ENCODE measurements at places on chromosomes 16 and 17.

GRCh38 chr16:78421181-78421708 lies 321.8 kb downstream of the WWOX start:
- no peak for DNase-seq

- DNase-seq, result peak; percentile 80
These were observed 199.3 kb downstream of the CCDC182 start for GRCh38 chr17:57545731-57546342.

DNA sequence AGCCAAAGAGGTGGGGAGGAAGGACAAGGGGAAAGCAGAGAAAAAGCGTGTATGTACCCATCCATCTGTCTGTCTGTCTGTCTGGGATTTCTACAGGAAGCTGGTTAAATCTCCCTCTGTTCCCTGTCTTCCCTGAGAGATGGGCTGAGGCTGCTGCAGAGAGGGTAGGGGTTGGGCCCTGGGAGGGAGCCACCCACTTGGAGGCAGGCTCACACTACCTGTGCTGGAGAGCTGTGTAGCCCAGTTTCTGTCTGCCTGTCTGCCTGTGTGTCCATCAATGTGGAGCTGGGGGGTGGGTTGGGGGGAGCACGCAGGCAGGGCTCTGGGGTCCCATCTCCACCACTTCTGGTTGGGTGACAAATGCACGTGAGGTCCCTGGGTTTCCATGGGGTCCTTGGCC lies 18.6 kb upstream of the C17orf113 start:
- DNase-seq, result no peak

DNA sequence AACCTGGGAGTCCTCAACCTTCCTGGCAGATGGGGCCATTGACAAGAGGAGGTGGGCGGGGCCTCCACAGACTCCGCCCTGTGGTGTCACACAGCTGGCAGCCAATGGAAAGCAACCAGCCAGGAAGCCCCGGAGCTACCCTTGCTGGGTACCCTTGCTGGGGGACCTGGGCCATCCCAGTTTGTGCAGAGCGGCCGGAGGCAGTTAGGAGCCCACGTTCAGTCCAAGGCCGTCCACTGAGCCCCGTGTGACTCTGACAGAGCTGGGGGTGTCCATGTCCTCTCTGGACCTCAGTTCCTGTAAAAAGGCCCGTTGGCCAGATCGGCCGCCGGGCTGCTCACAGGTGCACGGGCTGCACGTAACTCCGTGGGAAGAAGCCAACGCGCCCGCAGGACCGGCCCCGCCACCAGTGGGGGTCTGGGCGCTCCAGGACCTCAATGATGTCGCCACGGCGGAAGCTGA lies 17.1 kb upstream of the FAM83G start:
- no peak for DNase-seq

- DNase-seq, result no peak
These were observed 24.2 kb downstream of the CCDC40 start for GRCh38 chr17:80060644-80061043.

GRCh38 chr16:52725461-52725860 lies 178.5 kb upstream of the TOX3 start:
- no peak for DNase-seq

DNA sequence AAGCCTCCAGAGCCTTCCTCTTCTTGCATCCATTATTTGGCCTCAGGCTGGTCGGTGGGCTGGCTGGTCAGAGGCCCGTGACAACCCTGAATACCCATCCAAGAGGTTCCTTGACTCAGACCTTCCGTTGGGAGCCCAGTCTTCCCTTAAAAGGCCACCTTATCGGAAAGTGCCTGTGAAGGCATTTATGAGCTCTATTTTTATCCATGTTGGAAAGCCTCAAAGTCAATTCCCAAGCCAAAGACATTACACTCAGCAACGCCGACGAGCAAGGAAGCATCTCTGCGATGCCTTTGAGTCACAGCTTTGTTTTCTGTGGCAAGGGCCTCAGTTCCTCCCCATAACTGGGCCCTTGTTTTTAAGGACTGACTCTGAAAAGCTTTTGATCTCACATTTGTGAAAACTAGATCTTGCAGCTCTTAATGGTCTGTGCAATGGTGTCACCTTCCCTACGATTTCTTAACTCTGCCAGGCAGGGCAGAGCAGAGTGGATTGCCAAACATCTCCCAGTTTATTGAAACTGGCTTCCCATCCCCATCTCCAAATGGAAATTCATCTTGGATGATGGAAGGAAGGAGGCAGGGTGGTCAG lies 13.3 kb upstream of the SPOP start:
- DNase-seq, result no peak

DNA sequence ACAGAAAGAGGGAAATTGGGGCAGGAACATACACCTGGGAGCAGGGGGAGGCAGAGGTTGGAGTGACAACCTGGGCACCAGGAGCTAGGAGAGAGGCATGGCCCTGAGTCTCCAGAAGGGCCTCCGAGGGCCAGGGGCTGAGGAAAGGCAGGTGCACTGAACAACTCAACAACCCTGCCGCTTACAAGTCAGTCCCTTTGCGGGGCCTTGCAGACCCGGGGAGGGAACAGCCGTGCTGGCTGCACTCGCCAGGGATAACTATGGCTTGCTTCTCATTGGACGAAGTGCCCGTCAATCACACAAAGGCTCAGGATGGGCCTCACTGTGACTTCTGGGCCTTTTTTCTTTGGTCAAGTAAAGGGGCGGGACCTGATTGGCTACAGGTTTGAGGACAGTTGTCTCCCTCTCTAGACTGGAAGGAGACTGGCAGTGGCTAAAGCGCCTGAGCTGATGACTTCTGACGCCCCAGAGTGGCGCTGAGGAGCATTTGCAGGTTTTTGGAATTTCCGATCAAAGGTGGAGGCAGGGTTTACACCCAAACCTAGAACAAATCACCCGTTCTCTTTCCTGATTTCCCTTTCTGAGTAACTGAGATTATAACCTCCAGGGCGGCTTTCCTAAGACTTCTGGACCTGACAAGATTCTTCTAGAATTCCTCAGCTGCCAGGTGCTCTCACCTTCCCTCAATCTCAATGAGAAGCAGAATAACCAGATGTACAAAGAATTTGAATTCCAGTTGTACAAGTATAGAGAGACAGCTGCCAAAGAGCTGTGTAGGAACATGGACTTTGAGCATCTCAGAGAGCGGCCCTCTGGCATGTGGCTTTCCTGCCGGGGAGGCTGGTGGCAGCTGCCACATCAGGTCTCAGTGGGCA lies 27.6 kb upstream of the ST6GALNAC2 start:
- DNase-seq, result no peak

- no peak for DNase-seq
These were observed 184.9 kb downstream of the MSI2 start for GRCh38 chr17:57441270-57441600.

DNA sequence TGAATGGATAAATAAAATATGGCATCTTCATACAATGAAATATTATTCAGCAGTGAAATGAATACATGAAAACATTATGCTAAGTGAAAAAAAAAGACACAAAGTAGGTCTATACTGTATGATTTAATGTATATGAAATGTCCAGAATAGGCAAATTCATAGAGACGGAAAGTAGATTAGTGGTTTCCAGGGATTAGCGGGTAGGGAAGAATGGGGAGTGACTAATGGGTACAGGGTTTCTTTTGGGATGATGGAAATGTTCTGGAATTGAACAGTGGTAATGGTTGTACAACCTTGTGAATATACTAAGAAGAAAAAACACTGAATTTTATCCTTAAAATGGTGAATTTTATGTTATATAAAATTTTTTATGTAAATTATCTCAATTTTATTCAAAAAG lies 8.5 kb upstream of the MYCBPAP start:
- no peak for DNase-seq

DNA sequence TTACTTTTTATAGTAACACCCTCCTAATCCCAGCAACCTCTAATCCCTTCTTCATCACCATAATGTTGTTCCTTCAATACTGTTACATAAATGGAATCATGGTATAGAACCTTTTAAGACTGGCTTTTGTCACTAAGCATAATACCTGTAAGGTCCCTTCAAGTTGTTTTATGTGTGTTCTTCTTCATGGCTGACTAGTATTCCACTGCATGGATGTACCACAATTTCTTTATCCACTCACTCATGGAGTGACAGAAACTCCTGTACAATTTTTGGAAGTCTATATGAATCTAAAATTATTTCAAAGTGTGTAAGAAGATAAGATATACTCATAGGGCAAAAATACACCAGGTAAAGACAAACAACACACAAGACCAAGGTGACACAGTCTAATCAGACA lies 36.8 kb downstream of the MEAK7 start:
- DNase-seq, result no peak

DNA sequence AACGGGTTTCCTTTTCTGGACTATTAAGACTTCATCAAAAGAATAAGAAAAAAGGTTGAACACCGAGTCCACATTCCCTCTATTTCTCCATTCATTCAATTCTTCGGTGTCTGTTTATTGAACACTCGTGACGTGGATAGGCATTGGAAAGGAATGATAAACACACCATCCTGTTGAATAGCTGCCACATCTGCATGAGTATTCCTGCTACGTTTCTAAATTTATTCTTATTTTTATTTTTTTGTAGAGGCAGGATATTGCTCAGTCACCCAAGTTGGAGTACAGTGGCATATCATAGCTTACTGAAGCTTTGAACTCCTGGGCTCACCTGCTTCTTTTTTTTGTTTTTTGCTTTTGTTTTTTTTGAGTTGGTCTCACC lies 80.8 kb upstream of the CIBAR2 start:
- no peak for DNase-seq

DNA sequence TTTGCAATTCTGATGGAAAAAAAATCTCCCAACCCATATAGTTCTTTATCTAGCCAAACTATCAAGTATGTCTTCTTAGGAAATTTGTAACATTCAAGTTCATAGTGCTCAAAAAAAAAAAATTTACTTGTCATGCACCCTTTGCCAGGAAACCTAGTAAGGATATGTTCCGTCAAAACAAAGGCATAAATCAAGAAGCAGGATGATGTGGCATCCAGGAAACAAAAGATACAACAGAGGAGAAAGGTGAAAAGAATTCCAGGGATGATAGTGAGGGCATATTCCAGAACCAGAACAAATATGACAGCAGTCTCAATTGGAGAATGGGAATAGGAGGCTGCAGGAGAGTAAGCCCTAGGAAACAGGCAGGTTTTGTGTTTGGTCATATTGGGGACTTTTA lies 104.6 kb downstream of the SPAG9 start:
- DNase-seq, result no peak

DNA sequence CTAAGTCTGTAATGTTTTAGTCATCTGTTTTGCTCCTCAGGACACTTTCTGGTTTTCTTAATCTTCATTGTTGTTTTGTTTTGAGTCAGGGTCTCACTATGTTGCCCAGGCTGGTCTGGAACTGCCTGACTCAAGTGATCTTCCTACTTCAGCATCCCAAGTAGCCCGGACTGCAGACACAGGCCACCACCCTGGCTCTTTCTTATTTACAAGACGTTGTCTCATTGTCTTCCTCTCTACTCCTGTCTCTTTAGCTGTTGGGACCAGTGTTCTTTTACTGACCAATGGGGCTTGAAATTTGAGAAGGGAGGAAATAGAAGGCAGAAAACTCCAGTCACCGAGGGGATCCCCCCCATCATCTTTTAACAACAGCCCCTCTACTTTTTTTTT lies 1.2 kb downstream of the SCPEP1 start:
- DNase-seq, result no peak

DNA sequence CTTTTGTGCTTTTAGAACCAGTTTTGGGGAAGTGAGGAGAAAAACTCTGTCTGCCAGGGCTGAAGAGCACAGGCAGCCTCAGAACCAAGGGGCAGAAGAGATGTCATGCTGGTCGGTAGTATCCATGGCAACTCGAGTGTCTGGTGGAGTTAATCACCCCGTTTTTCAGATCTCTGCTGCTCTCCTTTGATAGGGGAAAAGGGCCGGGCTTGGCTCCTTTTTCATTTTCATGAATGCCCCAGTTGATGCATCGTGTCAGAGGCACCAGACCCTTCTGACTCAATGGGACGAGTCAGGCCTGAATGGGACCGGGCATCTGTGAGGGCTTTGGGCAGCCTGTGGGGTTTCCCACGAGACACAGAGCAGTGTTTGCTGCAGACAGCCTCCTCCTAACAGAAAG lies 304.6 kb downstream of the ABCC12 start:
- no peak for DNase-seq

DNA sequence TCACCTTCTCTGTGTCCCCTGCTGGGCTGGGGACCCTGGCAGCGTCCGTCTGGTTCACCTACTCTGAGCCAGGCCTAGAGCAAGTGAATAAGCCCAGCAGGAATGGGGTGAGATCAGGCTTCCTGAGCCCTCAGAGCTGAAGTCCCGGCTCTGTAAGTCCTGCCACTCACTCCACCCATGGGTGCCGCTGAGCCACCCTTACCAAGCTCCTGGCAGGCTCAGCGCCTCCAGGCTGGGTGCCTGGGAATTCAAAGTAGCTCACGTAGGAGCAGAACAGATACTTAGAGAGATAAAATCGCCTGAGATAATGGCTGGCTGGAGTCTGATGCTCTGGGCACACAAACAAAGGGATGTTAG lies 9.8 kb upstream of the LASP1NB start:
- DNase-seq, result no peak

DNA sequence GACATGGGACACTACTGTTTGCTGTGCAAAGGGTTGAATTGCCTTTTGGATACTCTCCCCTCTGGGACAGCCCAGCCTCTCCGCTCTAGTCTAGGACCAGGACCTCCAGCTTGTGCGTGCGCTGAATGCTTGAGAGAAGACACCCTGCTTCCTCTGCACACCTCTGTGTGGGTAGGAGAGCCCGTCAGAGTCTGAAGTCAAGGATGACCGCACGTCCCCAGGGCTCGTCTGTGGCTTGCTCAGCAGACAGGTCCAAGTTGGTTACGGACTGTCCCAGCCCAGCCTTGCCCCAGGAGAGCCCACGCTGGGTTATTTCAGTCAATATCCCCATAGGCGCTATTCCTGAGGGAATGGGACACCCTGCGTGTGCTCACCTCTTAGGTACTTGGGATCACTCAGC lies 3.7 kb downstream of the C16orf89 start:
- no peak for DNase-seq

DNA sequence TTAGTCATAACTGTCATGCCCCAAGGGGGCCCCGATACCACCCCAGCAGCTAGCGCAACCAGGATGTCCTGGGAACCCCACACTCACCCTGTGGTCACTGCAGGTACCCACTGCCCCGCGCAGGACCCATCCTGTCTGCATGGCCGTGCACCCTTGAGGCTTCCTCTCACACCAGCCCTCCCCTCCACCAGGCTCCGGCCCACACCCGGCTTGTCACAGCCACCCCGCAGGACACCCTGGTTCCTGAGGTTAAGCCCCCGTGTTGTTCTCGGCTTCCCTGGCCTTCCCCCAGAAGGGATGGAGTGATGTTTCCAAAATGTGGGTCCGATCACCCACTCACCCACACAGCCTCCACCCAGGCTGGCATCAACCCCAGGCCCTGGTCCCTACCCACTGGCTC lies 7.5 kb downstream of the DNASE1L2 start:
- DNase-seq, result no peak

GRCh38 chr16:75957870-75958269 lies 231.6 kb upstream of the CPHXL start:
- peak; percentile 47 for DNase-seq

GRCh38 chr16:20747030-20747816 lies 5.6 kb upstream of the THUMPD1 start:
- no peak for DNase-seq
